Hair follicle dermal papilla cell (primary cell): ENCODE measurements at places on chromosomes 7 and 10. TPM values are rescaled to one million over a fixed set of nuclear protein-coding genes. Genes with fewer than 3 reads are reported as not detected.

DNAH11 gene
- total RNA-seq = 0.32 TPM in 1 of 2 replicates, not detected in the other

CALML3 gene
- 0.12 TPM in 1 of 2 replicates, not detected in the other for total RNA-seq

OR2A12 gene
- not detected in 2 replicates for total RNA-seq

KCNK18 gene
- total RNA-seq = not detected in 2 replicates

RNLS gene
- total RNA-seq = 19.6 and 20.8 TPM in 2 replicates

CRYGN gene
- total RNA-seq = 0.16 and 0.61 TPM in 2 replicates

PTF1A gene
- total RNA-seq = not detected in 2 replicates

CFAP46 gene
- total RNA-seq = 0.49 and 0.81 TPM in 2 replicates

ENTPD1 gene
- 0.24 and 0.32 TPM in 2 replicates for total RNA-seq

TEX36 gene
- 0.24 and 0.32 TPM in 2 replicates for total RNA-seq

TMEM139 gene
- not detected in 2 replicates for total RNA-seq

KCND2 gene
- 0.65 and 2.4 TPM in 2 replicates for total RNA-seq

WNT16 gene
- 5.2 and 5.7 TPM in 2 replicates for total RNA-seq

GFRA1 gene
- 26.1 and 31.3 TPM in 2 replicates for total RNA-seq

NPY4R gene
- not detected in 2 replicates for total RNA-seq

FAM25C gene
- not detected in 2 replicates for total RNA-seq

PNLIP gene
- total RNA-seq = not detected in 2 replicates

SFRP4 gene
- 0.16 and 0.36 TPM in 2 replicates for total RNA-seq

DDC gene
- not detected in 2 replicates for total RNA-seq

ELFN1 gene
- 21.4 and 36.8 TPM in 2 replicates for total RNA-seq

HILPDA gene
- total RNA-seq = 15.4 and 22.4 TPM in 2 replicates

TSPAN12 gene
- 1.1 and 2.1 TPM in 2 replicates for total RNA-seq

DKK1 gene
- total RNA-seq = 5.5 and 11.9 TPM in 2 replicates

SOSTDC1 gene
- 0.32 and 0.73 TPM in 2 replicates for total RNA-seq

SYT15B gene
- total RNA-seq = under 0.01 TPM in 1 of 2 replicates, not detected in the other

RAB19 gene
- not detected in 2 replicates for total RNA-seq

CHRM2 gene
- total RNA-seq = 0.16 TPM in 1 of 2 replicates, not detected in the other

PLXDC2 gene
- total RNA-seq = 3.0 and 6.7 TPM in 2 replicates

CHAT gene
- not detected in 2 replicates for total RNA-seq
